ENCODE measurements at places on chromosomes 11 and 22.

- no peak for DNase-seq
Measured at GRCh38 chr11:17898782-17899181, 114.1 kb downstream of the SERGEF start.

GRCh38 chr22:22235558-22235957 is 9.0 kb upstream of the VPREB1 start:
- peak; percentile 12 for DNase-seq

DNA sequence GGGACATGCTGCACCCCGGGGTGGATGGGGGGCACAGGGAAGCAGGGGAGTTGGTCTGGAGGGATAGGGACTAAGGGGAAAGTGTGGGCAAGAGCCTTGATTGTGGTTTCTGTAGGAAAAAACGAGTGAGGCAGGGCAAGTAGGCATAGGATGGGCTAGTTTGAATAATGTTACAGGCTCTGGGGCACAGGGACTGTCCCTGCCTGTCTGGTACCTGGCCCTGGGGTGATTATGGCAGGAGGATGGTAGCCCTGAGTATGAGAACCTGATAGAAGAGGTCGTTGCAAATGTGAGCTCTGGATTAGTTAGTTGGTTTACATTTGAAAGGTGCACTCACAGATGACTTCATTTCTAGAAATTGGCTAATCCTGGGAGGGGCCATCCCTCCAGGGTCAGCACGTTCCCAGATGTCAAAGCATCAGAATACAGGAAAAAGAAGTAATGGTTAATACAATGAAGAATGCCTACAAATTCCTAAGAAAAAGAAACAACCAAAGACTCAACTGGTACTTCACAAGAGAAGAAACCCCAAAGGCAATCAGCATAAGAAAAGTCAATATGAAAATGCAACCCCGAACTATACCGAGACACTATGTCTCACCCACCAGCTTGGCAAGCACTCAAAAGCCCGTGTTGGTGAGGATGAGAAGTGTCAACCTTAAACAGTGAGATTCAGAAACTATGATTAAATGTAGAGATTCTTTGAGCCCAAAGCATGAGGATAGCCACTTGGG is 11.3 kb upstream of the SMIM38 start:
- no peak for DNase-seq

- no peak for DNase-seq
Measured at GRCh38 chr22:26550498-26551033, 38.3 kb upstream of the TFIP11 start.

DNA sequence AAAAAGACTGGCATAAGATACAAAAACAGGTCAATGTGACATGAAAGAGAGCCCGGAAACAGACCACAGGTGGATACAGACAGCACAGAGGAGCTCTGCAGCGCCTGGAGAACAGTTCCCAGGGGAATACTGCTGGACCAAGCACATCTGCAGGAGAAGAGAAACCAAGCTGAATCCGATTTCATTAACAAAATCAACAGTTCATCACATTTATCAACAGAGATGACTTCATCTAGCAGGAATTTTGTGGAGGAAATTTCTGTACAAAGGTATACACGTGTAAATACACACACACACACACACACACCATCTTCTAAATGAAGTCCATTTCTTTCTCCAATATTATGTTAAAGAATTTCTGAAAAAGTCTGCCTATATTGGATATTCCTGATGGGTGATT is 17.1 kb downstream of the YPEL1 start:
- no peak for DNase-seq

Data from central memory CD4-positive, alpha-beta T cell (primary cell).